ENCODE measurements at places on chromosomes 3 and 15. TPM values are rescaled to one million over a fixed set of nuclear protein-coding genes. Genes with fewer than 3 reads are reported as not detected.
A peak's percentile ranks its signal among the peaks of the same experiment; 100 is the strongest.

DNA sequence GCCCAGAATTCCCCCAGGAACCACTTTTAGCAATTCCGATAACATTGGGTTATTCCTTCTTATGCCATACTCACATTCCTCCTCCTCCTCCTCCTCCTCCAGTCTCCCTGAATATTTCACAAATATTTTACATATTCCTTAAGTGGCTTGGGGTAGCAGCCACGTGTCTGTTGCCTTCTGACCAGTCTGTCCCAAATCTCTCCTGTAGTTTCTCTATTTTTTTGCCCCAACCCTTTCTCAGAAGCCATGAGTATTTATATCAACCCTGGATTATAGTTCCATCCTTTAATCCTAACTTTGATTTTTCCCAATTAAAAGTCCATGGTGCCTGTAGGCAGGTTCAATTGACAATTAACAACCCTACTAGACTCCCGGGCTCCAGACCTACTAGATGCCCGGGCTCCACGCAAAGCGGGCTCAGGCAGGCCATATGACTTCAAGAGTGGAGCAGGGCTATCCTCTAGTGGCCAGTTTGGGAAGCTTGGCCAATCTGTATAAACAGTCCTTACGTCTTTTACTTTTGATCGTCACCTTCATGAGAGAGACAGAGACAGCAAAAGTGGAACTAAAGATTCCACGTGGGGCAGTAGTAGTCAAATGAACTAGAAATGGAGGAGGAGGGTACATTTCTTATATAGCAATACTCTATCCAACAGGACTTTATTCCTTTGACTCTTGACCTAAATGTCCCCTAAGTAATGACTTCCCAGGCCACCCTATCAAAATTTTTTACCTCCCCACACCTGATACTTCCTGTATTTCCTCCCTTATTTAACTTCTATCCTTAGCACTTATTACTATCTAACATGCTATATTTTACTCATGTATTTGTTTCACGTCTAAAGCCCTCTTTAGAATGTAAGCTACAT, 69.7 kb downstream of the USF3 start:
- DNase-seq = peak; percentile 21

DNA sequence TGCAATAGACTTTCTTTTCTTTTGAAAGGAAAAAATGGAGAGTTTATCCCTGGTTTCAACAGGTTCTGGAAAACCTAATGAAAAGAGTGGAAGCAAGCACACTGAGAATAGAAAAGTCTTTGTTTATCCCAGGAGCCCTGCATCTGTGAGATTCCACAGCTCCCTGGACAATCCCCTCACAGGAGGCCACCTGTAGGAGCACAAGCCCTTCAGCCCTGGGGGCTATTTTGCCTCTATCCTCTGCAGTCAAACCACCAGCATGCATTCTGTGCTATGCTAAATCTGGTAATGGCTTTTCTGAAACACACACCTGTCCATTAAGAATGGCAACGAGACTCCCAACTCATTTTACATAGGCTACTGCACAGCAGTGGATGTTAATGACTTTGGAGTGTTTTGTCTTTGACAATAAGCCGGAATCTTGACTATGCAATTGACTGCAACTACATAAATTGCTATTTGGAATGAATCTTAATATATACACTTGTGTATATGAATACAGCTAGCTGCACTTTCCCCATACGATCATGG, 369.4 kb downstream of the NR2F2 start:
- no peak for DNase-seq

GPR62 gene
- not detected for total RNA-seq

DNA sequence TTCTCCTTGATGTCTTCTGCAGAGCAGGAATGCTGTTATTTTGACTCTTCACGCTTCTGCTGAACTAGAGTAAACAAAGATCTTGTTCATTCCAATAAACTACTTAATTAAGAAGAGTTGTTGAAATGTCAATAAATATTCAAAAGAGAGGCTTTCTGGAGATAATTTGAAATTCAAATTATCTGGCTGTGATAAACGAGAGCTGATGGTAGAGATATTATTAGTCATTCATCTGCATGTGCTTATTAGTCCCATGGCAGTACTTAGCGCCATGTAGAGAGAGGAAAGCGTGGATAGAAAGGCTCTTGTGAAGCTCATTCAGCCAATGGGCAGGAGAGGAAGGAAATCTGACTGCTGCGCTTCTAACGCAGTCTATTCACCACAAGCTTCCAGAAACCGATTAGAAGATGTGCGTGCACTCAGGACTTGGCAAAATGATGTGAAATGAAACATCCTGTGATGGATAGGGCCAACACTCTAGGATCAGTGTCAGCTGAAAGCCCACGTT, 251.1 kb downstream of the GABRB3 start:
- no peak for DNase-seq

GRCh38 chr3:184512621-184513020, 49.0 kb upstream of the EPHB3 start:
- DNase-seq = no peak

SPG11 gene
- total RNA-seq = 84.4 TPM

DNA sequence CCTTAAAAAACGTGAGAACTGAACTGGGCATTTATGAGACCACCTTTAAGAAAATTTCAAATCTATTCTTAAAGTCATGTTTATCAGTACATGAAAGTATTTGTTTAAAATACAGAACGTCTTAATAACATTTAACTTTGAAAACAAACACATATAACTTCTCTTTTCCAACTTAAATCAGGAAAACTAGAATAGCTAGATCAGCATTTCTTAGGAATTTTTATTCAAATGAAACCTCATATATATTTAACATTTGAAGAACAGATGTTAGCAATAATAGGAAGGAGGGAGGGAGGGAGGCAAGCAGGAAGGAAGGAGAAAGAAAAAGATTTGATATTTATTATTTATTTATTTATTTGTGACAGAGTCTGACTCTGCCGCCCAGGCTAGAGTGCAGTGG, 120.2 kb downstream of the NR1I2 start:
- no peak for DNase-seq

ALDH1A2 gene
- not detected for total RNA-seq

SLC15A2 gene
- total RNA-seq = 2.5 TPM

OXTR gene
- total RNA-seq = 0.73 TPM

- no peak for DNase-seq
Observed at GRCh38 chr3:97108136-97108535, 293.7 kb downstream of the EPHA6 start.

RYR3 gene
- not detected for total RNA-seq

CERS3 gene
- total RNA-seq = 0.43 TPM

DNA sequence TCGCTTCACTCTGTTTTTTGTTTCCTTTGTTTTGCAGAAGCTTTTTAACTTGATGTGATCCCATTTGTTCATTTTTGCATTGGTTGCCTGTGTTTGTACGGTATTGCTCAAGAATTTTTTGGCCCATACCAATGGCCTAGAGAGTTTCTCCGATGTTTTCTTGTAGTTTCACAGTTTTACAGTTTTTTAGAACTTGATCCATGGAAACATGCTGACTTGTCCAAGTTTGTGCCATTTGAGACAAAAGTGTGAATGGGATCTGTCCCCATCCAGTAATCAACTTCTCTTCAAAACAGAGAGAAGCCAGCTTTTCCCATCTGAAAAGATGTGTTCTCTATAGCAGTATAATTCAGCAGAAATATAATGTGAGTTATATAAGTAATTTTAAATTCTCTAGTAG, 266.5 kb upstream of the LRTM1 start:
- DNase-seq = no peak

- peak; percentile 46 for DNase-seq
Observed at GRCh38 chr15:60720493-60721256, 241.7 kb upstream of the ICE2 start.

CNTN4 gene
- not detected for total RNA-seq

DNA sequence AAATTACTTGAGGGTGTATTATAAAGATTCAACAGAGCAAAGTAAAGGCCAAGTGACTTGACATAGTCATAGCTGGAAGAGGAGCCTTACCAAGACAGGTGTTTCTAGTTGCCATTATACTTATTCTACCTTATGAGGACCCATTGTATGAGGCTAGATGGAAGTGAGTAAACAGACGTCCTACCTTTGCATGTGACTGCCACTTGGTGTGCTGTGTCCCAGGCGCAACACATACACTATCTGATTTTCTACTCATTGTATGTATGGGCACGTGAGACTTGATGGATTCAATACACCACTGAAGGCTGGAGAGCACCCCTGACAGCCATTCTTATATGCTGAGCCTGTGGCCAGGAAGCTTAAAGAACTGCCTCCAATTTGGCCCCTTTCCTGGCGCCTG, 40.5 kb downstream of the BOC start:
- DNase-seq = no peak

DNA sequence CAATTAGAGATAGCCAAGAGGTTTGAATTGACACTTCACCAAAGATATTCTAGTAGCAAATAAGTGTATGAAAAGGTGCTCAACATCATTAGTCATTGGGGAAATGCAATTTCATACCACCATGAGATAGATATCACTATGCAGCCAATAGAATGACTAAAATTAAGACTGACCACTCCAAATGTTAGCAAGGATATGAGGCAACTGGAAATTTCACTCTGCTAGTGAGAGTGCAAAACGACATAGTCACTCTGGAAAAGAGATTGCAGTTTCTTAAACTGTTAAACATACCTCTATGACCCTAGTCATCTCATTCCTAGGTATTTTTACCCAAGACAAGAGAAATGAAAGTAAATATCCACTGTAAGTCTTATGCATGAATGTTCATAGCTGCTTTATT, 27.6 kb upstream of the SLC6A11 start:
- DNase-seq = no peak

- no peak for DNase-seq
Observed at GRCh38 chr3:183953471-183954070, 64.1 kb downstream of the ABCC5 start.

DNA sequence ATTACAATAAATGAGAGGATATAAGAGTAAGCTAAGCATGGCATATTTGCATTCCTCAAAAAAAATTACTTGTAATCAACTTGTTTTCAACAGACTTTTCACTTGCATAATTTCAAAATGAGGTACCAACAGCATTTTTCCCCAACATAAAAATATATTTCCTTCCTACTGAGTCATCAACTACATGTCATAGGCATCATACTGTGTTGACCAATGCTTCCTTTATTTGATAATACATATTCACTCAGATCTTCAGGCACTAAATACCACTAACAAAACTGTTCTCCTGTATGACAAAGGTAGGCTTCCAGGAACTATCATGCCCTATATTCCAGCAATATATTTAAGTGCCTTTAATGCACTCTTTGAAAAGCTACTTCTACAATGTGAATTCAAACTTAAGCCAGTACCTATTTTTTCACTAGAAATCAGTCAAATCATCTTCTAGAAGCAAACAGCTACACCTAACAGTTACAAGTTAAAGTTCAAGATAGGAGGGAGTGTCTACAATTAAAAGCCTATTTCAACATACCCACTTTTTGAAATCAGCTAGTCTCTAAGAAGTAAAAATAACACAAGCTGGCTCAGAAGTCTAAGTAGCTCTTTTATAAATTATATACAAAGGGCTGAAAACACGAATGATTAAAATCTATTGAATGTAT, 11.3 kb downstream of the ADAM10 start:
- no peak for DNase-seq

GRCh38 chr3:190911382-190911781, 48.9 kb upstream of the GMNC start:
- no peak for DNase-seq

GRCh38 chr3:89955156-89955555, 847.7 kb downstream of the EPHA3 start:
- no peak for DNase-seq

DNA sequence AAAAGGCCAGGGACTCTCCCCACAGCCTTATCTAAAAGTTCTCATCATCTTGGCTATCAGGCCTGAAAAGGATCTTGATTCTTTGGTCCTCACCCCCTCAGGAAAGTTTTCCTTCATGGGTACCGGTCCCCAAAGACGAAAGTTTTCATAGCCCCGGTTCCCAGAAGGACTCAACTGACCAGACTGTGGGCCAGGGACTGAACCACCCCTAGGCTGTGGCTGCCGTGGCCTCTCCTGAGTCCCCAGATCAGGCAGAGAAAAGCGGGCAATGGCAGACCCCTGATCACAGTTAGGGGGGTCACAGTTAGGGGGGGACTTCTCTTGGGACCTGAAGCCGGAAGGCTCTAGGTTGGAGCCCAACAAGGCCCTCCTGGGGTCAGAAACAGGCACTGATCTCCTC, 54.8 kb downstream of the LHFPL4 start:
- no peak for DNase-seq

GRIP2 gene
- 0.08 TPM for total RNA-seq

ADGRG7 gene
- total RNA-seq = not detected

GRCh38 chr3:119527714-119528113, 29.4 kb downstream of the TIMMDC1 start:
- DNase-seq = no peak

- no peak for DNase-seq
Observed at GRCh38 chr3:94937980-94938379, 875.1 kb downstream of the NSUN3 start.

DNA sequence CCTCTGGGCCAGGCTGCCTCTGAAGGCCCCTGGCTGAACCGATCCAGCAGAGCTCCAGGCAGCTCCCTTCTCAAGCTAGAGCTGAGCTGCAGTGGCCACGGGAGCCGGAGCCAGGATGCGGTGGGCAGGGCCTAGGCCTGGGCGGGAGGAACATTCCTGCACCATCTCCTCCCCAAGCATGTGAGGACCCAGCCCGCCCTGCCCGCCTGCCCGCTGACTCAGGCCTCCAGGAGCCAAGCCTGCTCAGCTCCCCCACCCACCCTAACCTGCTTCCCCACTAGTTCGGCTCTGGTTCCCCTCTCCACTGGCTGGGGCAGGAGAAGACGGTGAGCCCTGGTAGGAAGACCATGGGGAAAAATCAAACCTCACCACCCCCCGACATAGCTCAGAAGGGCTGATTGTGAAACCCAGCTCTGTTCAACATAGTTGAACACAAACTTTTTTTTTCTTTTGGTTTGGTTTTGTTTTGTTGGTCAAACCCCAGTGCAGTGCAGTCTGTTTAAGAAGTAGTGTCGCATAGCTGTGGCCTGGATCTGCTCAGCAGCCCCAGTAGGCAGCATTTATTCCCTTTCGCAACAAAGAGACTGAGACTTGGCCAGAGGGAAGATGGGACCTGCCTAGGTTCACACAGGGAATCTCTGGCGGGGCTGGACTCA, 13.5 kb downstream of the SNX33 start:
- no peak for DNase-seq

DNA sequence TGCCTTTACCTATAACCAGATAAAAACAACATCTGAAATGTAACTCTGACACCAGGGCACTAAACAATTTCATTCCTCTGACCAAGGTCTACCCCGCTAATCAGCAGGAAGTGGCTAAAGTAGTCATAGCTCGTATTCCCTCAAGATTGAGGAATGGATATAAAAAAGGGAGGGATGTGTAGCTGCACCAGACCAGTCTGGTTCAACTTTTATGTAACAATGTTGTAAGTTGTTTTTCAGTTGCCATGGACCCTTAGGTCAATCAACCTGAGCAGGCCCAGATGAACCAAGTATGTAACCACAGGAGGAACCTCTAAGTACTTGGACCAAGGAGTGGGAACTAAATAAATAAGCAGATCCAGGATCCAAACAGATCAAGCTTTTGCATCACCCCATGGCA, 28.4 kb upstream of the IFT57 start:
- no peak for DNase-seq

TMEM212 gene
- total RNA-seq = not detected

- DNase-seq = no peak
Observed at GRCh38 chr3:139940622-139941021, 5.6 kb downstream of the CLSTN2 start.

Measured in activated CD4-positive, alpha-beta memory T cell treated with anti-CD3 and anti-CD28 coated beads, Interleukin-2, amount 10 ng/mL, durations not matched to agents 7 days and 5 days (primary cell).